ENCODE measurements at places on chromosomes 12 and 14.

DNA sequence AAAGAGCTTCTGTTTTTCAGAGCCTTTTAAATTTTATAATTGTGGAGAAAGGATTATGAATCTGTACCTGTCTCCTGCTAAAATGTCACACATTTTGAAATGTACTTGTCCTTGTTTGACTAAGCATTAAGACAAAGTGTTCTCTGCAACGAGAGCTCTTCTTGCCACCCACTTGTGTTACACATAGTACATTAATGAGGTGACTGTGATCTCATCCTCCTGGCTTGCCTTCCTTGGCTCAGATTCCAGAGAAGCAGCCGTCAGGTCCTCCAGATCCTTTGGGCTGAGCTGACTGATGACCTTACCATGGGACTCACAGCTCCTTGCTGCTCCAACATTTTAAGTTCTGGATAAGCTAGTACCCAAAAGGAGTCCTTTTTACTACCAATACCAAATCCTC lies 81.4 kb downstream of the BBS10 start:
- no peak for DNase-seq

- DNase-seq, result no peak
Observed at GRCh38 chr12:104480826-104481440, 24.2 kb downstream of the CHST11 start.

GRCh38 chr12:49982246-49983087 lies 9.7 kb downstream of the AQP6 start:
- no peak for DNase-seq

DNA sequence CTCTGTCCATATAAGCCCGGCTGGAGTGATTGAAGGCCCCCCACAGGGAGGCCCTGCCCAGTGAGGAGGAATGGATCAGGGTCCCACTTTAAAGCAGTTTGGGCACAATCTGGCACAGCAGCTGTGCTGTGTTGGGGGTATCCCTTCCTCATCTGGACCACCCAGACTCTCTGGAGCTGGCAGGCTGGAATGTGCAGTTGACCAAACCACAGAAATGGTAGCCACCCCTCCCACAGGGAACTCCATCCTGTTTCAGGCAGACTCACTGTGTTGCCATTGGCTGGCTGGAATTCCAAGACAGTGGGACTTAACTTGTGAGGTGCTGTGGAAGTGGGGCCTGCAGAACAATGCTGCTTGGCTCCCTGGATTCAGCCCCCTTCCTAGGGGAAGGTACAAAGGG lies 53.5 kb upstream of the YARS2 start:
- no peak for DNase-seq

DNA sequence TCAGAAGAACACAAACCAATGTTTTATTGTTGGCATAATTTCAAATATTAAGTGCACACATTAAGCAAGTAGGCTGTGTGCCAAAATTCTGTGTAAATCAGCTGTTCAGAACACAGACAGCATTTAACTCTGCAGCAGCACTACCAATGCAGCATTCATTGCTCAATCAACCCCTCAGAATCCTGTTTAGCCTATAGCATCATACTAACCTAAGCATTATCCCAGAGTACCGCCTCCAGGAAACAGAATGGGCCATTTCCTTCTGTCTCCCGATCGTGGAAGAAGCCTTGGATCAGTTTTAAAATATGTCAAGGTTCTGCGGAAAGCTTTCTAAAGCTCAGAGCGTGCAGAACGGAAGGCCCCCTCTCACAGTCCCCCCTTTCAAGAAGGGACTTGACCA lies 3.3 kb downstream of the IL26 start:
- no peak for DNase-seq

DNA sequence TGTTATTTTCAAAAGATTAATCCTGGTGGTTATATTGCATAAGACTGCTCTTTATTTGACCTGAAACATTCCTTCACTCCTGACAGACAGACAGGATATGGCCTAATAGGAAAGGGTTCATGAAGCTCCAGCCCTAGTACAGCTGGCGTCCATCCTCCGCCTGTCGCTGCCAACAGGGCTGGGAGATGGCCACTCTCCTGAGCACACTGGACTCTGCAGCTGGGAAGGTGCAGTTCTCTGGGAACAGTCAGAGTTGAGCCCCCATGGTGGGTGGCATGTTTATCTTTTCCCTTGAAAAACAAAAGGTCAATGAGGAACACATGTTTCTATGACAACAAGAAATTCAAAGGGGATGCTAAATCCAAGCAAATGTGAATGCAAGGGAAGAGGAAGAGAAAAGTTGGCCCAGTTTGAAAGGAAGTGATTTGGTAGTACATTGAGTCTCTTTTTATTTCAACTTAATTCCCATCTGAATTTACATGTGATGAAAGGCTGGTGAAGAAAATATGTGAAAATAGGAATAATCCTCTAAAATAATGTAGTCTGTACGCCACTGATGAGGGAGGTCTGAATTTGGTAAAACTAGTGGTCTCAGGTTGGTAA lies 89.9 kb upstream of the DCN start:
- no peak for DNase-seq

DNA sequence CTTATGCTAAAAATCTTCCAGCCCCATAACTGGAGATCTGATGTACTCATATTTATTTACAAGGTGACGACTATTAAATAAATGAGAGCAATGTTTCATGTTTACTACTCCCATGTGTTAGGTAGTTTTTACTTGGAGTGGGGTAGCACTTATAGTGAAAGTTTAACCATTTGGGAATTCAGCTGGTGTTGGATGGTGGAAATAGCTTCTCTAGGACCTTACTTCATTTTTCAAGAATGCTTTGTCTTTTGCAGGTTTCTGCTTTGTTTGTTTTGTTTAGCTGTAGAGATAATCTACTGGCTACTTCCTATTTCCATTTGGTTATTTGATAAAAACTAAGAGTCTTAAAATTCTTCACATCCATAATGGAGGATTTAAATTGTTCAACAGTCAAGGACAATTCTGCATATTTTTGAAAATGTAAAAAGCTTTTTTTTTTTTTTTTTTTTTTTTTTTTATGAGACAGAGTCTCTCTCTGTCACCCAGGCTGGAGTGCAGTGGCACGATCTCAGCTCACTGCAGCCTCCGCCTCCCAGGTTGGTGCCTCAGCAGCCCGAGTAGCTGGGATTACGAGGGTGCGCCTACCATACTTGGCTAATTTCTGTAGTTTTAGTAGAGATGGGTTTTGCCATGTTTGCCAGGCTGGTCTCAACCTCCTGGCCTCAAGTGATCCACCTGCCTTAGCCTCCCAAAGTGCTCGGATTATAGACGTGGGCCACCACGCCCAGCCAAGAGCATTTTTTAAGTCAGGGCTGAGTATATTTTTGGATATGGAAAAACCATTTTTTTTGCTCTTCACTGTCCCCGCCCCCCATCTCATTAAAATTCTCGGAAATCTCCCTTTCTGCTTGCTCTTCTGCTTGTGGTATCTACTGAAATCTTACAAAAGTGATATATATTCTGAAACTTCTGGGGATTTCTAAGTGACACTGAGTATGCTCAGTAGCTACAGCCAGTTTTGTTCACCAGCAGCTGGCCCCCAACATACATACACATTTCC lies 1.4 kb upstream of the ABCD2 start:
- peak; percentile 35 for DNase-seq

DNA sequence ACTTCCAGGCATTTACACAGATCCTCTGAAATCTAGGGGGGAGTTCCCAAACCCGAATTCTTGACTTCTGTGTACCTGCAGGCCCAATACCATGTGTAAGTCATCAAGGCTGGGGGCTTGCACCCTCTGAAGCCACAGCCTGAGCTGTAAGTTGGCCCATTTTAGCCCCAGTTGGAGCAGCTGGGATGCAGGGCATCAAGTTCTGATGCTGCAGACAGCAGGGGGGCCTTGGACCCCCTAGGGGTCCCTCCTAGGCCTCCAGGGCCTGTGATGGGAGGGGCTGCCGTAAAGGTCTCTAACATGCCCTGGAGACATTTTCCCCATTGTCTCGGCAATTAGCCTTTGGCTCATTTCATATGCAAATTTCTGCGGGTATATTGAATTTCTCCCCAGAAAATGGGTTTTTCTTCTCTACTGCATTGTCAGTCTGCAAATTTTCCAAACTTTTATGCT lies 59.5 kb downstream of the LRIG3 start:
- no peak for DNase-seq

- DNase-seq, result no peak
Observed at GRCh38 chr14:102672410-102672960, 80.0 kb downstream of the RCOR1 start.
